ENCODE measurements at places on chromosomes 7 and 10.

- DNase-seq, result no peak
Measured at GRCh38 chr7:33810356-33810755, 95.0 kb upstream of the BMPER start.

DNA sequence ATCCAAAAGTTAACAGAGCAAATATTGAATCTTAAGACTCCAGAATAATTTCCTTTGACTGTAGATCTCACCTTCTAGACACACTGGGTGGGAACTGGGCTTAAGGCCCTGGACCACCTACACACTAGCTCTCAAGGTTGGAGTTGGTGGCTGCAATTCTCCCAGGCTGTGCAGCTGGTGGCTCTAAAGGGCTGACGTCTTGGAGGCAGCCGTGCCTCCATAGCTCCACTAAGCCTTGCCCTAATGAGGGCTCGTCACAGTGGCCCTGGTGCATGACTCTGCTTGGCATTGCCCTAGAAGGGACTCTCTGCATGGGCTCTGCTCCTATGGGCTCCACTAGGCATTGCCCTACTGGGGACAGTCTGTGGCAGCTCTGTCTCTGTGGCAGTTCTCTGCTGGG lies 1005.2 kb downstream of the CCSER2 start:
- DNase-seq, result no peak

DNA sequence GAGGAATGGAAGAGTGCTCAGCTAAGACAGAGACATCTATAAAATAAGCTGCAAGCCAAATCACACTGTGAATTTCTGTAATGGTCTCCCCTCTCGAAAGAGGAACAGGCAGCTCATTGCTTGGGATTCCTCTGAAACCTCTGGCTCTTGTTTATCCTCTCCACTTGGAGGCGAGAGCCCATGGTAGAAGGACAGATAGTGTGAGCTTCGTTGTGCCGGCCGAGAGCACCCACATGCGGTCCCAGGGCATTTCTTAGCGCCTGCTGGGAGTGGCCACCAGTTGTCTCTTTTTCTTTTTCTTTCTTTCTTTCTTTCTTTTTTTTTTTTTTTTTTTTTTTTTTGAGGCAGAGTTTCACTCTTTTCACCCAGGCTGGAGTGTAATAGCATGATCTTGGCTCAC lies 26.2 kb downstream of the CNPY1 start:
- no peak for DNase-seq

GRCh38 chr7:94053532-94053931 lies 49.4 kb upstream of the BET1 start:
- no peak for DNase-seq

GRCh38 chr7:105647591-105647990 lies 66.3 kb upstream of the EFCAB10 start:
- DNase-seq, result no peak

DNA sequence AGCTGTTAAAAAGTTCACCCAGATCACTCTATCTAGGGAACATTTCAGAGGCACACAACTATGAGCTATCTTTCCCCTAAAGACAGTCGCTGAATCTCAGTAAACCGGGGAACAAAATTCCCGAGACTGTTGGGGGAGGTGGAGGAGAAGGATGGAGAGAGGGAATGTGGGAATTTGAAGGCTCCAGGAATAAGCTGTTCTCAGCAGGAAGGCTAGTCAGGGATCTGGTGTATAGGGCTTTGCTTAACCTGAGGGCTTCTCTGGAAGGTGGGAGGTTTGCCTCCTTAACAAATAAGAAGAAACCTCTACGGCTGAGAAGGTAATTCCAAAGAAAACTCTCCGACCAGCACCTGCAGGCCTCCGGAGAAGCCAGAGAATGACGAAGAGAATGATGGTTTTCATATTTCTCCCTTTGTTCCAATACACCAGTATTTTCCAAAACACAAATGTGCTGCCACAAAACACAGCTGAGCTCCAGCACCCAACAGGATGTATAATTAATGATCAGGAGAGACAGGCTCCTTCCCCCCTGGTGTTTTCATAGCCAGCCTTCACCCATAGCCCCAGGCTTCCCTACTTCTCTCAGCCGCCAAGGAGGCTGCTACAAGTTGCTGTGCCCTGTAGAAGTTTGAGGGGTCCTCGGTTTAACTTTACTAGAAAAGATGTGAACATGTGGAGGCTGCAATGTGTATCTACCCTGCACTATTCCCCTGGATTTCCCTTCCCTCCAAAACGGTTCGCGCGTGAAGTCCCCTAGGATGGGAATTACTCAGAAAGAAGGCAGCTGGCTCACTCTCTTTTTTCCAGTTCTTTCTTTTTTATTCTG lies 2.0 kb downstream of the KCNMA1 start:
- DNase-seq, result no peak

- DNase-seq, result no peak
Measured at GRCh38 chr7:29853789-29854188, 47.5 kb downstream of the WIPF3 start.

DNA sequence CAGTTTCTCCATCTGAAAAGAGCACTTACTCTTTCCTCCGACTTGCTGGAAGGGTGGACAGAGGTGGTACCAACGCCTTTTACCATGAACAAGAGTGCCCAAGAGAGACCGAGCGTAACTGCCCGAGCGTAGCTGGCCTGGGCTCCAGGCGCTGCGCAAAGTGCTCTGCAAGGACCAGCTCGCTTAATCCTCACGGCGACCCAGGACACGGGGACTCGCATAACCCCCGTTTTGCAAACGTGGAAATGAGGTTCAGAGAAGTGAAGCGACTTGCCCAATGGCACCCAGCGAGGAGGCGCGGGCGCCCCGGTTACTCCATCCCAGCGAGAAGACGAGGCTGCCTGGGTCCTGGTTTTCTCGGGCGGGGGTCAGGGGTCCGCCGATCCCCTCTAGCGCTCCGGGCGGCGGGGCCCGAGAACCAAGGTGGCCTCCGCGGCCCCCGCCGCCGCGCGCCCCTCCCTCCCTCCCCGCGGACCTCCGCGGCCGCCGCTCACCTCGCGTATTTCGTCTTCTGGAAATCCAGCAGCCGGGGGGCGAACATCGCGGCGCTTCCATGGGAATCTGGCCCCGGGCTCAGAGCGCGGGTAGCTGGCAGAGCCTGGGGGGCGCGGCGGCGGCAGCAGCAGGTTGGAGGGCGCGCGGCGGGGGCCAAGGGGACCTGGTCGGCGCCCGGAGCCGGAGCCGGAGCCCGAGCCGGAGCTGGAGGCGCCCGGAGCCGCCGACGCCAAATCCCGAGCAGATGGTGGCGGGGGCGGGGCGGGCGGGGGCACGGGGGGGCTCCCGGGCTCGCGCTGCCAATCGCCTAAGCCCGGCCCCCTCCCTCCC lies at the start of gene MMD2:
TSS of gene MMD2 (minus strand) at position 711 of the 825 bp plus-strand sequence. CDS start at position 541, 170 bp downstream.
- no peak for DNase-seq

- no peak for DNase-seq
Measured at GRCh38 chr10:20100171-20100570, 283.9 kb downstream of the PLXDC2 start.

DNA sequence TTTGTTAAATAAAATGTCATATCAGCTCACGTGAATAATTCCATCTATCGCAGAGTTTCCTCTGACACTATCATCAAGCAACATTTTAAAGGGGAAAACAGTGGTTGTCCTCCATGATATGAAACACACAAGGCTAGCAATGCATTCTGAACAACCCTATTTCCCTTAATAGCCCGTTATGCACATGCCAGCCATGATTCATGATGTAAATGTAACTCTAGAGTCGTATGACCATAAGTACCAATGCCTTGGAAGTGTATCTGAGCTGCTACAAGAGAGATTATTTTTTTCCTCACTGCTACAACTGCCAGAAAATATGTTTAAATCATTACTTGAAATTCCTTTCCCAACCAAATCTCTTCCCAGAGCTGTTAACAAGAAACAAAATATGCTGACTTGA lies 159.4 kb downstream of the GRM8 start:
- no peak for DNase-seq

GRCh38 chr7:44955733-44956132 lies 23.1 kb downstream of the MYO1G start:
- no peak for DNase-seq

DNA sequence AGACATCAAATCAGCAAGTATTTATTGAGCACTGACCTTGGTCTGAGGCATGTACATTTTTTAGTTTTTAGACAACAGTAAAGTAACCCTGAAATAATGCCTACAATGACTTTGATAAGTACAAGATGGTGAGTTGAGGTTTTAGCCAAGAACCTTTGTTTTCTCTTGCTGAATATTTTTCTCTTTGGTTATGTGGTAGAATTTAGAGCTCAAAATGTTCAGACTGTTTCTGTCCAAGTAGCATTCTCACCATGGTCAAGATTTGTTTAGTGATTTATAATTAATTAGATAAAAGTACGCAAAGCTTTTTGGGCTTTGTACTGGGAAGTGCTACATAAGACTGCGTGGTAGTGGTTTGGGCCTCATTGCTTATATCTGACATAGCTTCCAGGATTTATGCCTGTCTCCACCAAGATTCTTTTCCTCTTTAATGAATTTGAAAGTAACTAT lies 102.4 kb downstream of the KAT6B start:
- no peak for DNase-seq

DNA sequence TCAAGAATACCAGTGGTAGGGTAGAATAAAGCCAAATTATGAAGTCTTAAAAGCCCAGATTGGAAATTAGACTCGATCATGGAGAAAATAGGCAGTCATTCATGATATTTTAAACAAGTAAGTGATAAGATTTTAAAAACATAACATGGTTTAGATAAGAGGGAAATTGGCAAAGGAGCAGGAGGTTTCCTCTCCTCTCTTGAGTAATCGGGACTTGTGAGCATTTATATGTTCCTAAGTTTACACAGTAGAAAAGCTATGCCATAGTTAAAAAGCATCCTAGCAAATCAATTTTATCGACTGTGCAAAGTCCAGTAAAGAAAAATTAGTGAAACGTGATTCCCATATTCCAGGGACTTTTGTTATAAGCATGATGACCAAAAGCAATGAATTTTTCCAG lies 313.2 kb downstream of the AHR start:
- no peak for DNase-seq

GRCh38 chr7:41698114-41698513 lies 4.8 kb downstream of the INHBA start:
- no peak for DNase-seq

DNA sequence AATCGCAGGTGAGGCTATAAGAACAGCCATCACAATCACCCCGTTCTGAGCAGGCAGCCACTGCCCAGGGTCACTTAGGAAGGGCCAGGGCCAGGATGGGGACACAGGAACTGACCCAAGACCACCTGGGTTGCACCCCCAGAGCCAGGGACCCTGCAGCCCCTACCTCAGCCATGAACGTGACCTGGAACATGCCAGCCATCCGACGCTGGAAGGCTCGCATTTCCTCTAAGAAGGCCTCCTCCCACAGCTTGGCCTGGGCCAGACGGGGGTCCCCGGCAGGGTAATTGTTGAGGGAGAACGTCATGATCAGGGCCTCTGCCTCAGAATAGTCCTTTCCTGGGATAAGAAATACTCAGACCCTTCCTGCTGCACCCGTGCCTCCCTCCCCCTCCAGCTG lies 5.0 kb downstream of the NPC1L1 start:
- DNase-seq, result no peak

DNA sequence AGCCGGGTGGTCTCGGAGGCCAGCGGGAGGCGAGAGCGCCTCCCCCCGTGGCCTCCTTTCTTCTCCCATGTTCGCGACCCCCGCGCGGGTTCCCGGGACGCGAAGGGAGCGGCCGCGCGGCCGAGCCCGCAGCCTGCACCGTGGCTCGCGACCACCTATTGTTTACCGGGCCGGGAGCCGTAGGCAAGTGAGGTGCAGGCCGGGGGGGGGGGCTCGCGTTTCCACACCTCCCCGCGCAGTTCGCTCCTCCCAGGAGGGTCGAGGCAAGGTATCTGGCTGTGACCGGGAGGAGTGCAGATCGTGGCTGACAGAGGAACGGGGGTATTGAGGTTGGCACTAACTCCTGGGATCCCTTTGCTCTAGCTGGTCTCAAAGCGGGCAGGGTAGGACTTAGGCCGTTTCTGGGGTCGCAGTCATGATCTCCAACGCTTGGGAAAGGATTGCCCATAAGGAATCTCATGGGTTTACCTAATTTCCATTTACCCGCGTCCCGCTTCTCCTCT lies 734 bp downstream of the PTPN12 start:
- no peak for DNase-seq

GRCh38 chr7:135728136-135728669 lies at the start of gene SLC13A4:
SLC13A4 (minus strand) TSS chr7:135728186; CDS start chr7:135727496, 690 bp downstream.
- DNase-seq, result no peak

- no peak for DNase-seq
Measured at GRCh38 chr7:159139639-159140038, 5.0 kb downstream of the VIPR2 start.

DNA sequence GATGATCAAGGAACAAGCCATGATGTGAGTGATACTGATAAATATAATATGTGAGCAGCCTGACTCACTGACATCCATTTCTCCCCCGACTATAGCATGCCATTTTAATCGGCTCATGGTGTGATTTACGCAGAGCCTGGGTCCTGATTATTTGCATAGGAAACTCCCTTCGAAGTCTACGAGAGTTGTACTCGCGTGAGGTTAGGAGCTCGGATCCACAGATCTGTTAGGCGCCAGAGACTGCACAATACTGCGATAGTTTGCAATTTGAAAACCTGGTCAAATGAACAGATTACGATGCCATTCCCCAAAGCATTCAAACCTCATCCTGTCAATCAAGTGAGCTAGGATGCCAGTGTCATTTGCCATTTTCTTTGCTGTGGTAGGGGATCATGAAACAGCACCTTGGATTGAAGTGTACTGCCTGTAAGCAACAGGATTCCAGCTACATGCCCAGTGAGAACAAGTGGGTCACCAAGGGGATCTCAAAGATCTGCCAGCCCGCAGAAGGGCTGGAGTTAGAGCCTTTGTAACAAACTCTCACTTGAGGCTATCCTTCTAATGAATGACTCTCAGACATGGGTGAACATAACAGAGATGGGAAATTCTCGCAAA lies 158.3 kb downstream of the FRMD4A start:
- no peak for DNase-seq
